Airway epithelial cell (primary cell): ENCODE measurements at places on chromosomes 11 and 22. TPM values are rescaled to one million over a fixed set of nuclear protein-coding genes. Genes with fewer than 3 reads are reported as not detected.

Gene OR5AN1
- not detected in 2 replicates for total RNA-seq

Gene CNGA4
- total RNA-seq, result not detected in 2 replicates

Gene NOX4
- total RNA-seq, result 1.2 and 1.3 TPM in 2 replicates

Gene CD248
- 1.6 and 2.0 TPM in 2 replicates for total RNA-seq

Gene MS4A12
- not detected in 2 replicates for total RNA-seq

Gene DDI1
- not detected in 2 replicates for total RNA-seq

Gene POU2AF3
- 0.28 TPM in 1 of 2 replicates, not detected in the other for total RNA-seq

Gene ASPHD2
- total RNA-seq, result 4.4 and 5.4 TPM in 2 replicates

Gene OR2AG2
- 0.07 TPM in 1 of 2 replicates, not detected in the other for total RNA-seq

Gene CRYAB
- 4.2 and 16.6 TPM in 2 replicates for total RNA-seq

Gene ZNF215
- total RNA-seq, result 3.5 and 4.0 TPM in 2 replicates

Gene TPST2
- 32.6 and 40.2 TPM in 2 replicates for total RNA-seq

Gene OR10A2
- not detected in 2 replicates for total RNA-seq

Gene CAT
- total RNA-seq, result 35.0 and 41.2 TPM in 2 replicates

Gene TREH
- total RNA-seq, result not detected in 2 replicates

Gene CAPN1
- total RNA-seq, result 594 and 598 TPM in 2 replicates

Gene PLAAT5
- not detected in 2 replicates for total RNA-seq

Gene CTSW
- total RNA-seq, result not detected in 2 replicates

Gene ANO1
- total RNA-seq, result 8.8 and 15.3 TPM in 2 replicates

Gene AGBL2
- 0.19 and 1.4 TPM in 2 replicates for total RNA-seq

Gene TIMP3
- total RNA-seq, result 37.5 and 43.9 TPM in 2 replicates

Gene USP35
- 4.6 and 5.8 TPM in 2 replicates for total RNA-seq

Gene CYP2D6
- 0.28 TPM in 1 of 2 replicates, not detected in the other for total RNA-seq

Gene RAB3IL1
- not detected in 2 replicates for total RNA-seq

Gene OR8G5
- not detected in 2 replicates for total RNA-seq

Gene OR51E1
- not detected in 2 replicates for total RNA-seq

Gene GLB1L3
- total RNA-seq, result 0.19 and 0.42 TPM in 2 replicates

Gene HEPN1
- total RNA-seq, result not detected in 2 replicates

Gene SEPTIN5
- 40.1 and 68.3 TPM in 2 replicates for total RNA-seq

Gene TEX54
- total RNA-seq, result not detected in 2 replicates

Gene CTTN
- 208 and 277 TPM in 2 replicates for total RNA-seq

Gene GGTLC2
- not detected in 2 replicates for total RNA-seq

Gene UPK3A
- not detected in 2 replicates for total RNA-seq

Gene NCAM1
- total RNA-seq, result not detected in 2 replicates

Gene LMNTD2
- total RNA-seq, result 0.56 and 1.7 TPM in 2 replicates

Gene TBX10
- not detected in 2 replicates for total RNA-seq

Gene JHY
- 1.3 and 2.3 TPM in 2 replicates for total RNA-seq

Gene CPT1B
- total RNA-seq, result 1.1 and 1.5 TPM in 2 replicates

Gene PHLDB1
- total RNA-seq, result 51.1 and 54.2 TPM in 2 replicates

Gene TRIM66
- total RNA-seq, result 0.99 and 2.0 TPM in 2 replicates

Gene CDC42EP2
- total RNA-seq, result 6.1 and 9.5 TPM in 2 replicates

Gene CSKMT
- total RNA-seq, result 9.3 and 14.3 TPM in 2 replicates
